ENCODE measurements at places on chromosomes 7 and 10.

GRCh38 chr10:34809796-34810195, 5.3 kb downstream of the PARD3 start:
- no peak for DNase-seq

GRCh38 chr7:95318501-95319100, 5.7 kb downstream of the PON1 start:
- DNase-seq: no peak

GRCh38 chr10:63901228-63901627, 380.0 kb downstream of the REEP3 start:
- no peak for DNase-seq

GRCh38 chr10:117184296-117184695, 13.0 kb upstream of the KCNK18 start:
- no peak for DNase-seq

DNA sequence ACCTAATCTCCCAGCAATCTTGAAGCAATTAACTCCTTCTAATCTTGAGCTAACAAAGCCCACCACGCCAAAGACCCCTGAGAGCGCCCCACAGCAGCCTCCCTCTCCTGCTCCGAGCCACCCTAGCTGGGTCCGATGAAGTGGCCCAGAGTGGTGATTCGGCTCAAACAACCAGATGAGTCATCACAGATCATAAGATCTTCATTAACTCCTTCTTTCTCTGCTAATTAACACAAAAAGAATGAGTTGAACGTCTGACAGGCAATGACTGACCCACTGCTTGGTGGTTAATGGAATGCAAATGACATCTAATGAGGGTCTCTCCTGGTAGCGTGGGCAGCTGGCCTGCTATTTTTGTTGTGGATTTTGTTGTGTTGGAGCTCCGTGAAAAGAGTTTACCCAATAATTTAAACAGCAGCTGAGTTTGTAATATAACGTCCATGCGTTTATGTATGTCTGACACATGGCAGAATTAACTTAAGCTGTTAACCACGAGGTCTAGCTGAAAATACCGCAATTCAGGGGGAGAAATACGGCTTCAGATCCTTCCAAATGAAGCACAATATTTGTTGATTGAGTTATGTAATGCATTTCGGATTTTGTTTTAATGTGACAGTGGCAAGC, 161.4 kb downstream of the RAB11FIP2 start:
- no peak for DNase-seq

DNA sequence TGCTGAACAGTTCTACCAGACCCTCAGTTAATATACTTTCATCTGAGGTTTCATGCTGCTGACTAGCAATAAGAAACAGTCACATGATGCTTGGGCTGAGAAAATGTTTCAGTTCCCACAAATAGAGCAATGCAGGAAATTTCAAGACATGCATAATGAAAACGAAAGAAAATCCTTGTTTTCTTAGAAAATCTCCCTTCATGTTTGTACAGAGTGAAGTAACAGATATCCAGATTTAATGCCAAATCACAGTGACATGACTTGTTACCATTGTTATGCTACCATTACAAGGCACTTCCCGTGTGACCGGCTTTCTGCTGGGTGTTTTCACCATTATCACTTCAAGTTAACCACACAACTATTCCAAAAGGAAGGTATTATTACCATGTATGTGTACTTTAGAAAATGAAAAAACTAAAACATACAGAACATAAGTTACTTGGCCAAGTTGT, 121.7 kb downstream of the DOCK4 start:
- no peak for DNase-seq

GRCh38 chr10:34655286-34656170, 159.6 kb downstream of the PARD3 start:
- peak; percentile 54 for DNase-seq

All from NCI-H1417 (cell line).